ENCODE measurements at places on chromosomes 6 and 20.

DNA sequence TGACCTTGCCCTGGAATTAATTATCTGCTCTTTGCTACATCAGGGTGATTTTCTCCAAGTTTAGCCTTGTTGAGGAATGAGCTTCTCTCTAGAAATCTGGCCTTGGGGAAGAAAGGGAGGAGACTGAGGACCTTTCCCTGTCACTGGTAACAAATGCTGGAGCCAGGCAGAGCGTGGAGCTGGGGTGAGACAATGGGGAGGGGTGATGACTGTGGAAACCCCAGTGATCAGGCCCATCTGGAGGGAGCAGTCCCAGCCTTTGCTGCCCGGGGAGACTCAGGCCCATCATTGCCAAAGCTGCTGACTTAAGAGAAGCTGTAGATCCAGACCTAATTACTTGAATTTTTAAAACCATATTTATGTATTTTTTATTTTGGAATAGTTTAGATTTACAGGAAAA is 31.3 kb downstream of the BCAS4 start:
- DNase-seq: no peak

- DNase-seq: no peak
These were observed 12.7 kb downstream of the SAYSD1 start for GRCh38 chr6:39102071-39102820.

- DNase-seq: no peak
These were observed 65.2 kb upstream of the TXNDC5 start for GRCh38 chr6:7975764-7976146.

DNA sequence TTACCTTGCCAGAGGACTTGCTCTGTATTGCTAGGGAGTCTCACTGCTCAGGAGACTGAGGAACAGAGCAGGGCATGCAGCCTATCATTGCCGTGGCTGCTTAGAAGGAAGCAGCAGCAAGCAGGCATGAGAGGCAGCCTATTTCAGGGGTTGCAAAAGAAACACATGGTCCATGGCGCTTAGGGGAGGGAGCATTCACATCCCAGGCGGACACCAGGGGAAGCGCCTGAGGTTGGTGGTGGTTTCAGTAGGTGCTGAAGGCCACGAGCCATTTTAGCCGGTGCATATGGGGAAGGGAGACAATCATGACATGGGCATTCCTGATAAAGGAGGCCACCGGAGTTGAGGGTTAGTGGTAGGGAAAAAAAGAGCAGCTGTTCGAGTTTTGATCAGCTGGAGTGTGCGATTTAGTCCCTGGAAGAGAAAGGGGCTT is 20.9 kb downstream of the FARS2 start:
- no peak for DNase-seq

GRCh38 chr6:107132330-107132954 is 17.1 kb upstream of the BEND3 start:
- no peak for DNase-seq

DNA sequence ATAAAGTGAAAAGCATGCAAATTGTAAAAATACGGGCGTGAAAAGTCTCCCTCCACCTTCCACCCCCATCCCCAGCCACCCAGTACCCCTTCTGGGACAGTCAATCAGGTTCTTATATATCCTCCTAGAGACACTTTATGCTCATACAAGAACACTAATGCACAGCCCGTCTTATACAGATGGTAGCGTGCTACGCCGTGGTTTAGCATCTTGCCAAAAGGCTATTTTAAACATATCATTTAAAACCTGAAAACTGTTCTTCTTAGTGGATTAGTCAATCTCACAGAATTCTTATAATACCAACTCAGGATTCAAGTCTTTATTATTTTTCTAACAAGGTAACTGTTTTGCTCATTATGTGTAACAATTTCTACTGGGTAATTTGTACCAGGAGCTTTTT is 57.2 kb upstream of the MRPS10 start:
- no peak for DNase-seq

- DNase-seq: no peak
These were observed 80.6 kb downstream of the ADGB start for GRCh38 chr6:146679386-146679785.

- no peak for DNase-seq
These were observed 16.6 kb upstream of the CEP85L start for GRCh38 chr6:118667988-118668387.

DNA sequence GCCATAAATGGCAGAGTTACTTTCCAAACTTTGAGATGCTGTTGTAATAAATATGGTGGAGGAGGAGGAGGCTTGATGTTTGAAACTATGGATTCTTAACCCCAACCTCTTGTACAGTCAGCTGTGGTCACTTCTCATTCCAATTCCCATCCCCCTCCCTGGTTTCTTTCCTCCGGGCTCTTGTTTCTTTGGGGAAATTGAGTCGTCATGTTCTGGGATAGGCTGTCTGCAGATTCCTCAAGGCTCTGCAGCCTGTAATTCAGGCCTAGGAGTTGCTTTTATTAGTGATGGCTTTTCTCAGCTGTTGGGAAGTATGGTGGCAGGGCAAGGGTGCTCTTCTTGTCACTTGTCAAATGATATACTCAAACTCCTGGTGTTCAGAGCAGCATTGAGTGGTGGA is 2.6 kb downstream of the PTK7 start:
- no peak for DNase-seq

DNA sequence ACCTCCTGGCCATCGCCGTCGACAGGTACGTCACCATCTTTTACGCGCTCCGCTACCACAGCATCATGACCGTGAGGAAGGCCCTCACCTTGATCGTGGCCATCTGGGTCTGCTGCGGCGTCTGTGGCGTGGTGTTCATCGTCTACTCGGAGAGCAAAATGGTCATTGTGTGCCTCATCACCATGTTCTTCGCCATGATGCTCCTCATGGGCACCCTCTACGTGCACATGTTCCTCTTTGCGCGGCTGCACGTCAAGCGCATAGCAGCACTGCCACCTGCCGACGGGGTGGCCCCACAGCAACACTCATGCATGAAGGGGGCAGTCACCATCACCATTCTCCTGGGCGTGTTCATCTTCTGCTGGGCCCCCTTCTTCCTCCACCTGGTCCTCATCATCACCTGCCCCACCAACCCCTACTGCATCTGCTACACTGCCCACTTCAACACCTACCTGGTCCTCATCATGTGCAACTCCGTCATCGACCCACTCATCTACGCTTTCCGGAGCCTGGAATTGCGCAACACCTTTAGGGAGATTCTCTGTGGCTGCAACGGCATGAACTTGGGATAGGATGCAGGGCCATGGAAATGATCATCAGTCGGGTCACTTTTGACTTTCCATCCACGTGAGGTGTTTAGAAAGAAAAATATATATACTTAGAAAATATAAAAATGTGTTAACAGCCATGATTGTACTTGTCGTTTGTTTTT is 868 bp downstream of the MC3R start:
- DNase-seq: no peak

GRCh38 chr20:58568483-58569240 is 53.5 kb upstream of the APCDD1L start:
- DNase-seq: no peak

- no peak for DNase-seq
These were observed 124.0 kb downstream of the LAMA2 start for GRCh38 chr6:129006724-129007514.

DNA sequence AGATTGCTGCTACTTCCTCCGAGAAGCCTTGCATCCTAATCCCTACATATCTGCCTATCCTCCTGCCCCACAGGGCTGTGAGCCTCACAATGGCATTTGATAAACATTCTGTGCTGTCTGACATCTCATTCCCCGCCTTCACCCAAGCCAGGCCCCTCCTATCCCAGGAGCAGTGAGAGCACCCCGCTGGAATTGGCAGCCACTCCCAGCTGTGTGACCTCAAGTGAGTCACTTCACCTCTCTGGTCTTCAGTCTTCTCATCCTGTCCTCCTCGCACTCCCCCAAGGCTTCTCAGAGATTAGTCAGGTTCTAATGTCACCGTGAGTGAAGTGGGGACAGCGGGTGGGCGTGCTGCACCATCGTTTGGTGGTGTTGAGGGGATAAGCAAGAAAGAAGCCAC is 81.7 kb downstream of the CDH22 start:
- no peak for DNase-seq

- peak; percentile 37 for DNase-seq
These were observed 21.9 kb downstream of the NCOA7 start for GRCh38 chr6:125812394-125813292.

GRCh38 chr6:82259389-82259788 is 11.8 kb upstream of the IBTK start:
- no peak for DNase-seq

DNA sequence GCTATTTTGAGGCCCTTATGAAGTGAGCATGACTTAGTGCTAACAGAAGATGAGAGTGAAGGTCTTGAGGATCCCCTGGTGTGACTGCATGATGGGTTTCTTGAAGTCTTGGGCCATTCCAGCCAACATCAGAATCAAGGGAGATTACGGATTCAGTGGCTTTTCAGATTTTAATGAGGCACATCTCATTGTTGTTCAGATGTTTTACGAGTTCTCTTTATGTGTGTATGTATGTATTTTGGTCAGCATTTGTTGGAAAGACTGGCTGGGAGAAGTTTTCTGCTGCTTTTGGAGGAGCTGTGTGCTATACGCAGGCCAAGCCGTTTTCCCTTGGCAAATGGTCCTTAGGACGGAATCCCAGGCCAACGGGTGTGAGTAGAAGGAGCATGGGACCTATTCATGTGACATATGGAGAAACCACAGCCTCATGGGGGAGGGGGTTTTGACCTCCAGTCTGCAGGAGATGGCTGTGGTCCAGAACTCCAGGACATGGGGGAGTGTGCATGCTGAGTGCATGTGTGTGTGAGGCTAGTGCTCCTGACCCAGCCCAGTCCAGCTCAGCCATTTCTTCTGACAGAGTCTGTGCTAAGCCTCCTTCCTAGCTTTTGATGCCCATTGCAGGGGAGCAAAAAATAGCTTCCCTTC is 35.3 kb downstream of the CHMP4B start:
- no peak for DNase-seq

DNA sequence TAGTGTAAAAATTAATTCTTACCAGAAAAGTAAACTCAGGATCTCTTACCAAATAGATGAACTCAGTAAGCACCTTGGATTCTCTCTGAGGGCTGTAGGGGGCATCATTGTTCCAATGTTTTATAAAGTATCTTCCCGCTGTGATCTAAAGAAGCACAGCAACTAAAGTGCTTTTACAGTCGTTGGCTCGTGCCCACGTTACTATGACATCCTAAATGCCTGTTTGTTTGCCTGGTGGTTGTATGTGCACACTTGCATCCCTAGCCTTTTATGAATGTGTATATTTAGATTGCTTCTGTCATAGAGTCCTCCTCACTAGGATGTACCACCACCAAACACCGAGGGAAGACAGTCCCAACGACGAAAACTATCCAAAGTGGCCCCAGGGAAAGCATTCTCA is 34.5 kb downstream of the SLX4IP start:
- peak; percentile 86 for DNase-seq

DNA sequence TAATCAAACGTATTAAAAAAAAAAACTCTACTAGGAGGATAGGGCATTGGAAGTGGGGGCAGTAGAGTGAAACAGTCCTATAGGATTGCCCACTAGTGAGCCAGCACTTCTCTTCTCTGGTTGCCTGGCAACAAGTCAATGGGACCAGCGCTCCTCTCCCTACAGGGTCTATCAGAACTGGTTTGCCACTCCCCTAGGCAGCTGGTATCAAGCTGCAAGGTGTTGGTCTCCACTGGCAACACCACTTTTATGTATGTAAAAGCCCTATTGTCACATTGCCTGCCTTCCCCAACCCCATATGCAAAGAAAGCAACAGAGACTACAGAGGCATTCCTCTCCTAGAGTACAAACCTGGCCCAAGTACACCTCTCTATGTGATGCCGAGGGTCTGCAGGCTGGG is 166.9 kb upstream of the MCHR2 start:
- DNase-seq: no peak

DNA sequence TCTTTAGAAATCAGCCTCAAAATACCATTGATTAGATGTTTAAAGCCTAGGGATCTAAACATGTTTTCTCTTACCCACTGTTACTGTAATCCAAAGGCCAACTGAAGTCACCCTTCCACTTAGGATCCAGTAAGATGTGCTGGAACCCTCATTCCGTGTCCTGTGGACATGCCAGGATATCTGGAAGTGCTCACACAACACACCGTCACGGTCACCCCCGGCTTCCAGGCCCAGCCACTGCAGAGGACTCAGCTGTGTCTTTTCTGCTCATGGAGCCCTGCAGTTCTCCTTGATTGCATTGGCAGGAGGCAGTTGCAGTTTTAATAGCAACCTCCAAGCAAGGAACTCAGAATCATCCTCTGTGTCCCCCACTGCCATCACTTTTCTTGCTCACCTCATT is 93.3 kb downstream of the CAP2 start:
- no peak for DNase-seq

GRCh38 chr20:31708736-31709534 is 13.7 kb downstream of the BCL2L1 start:
- peak; percentile 70 for DNase-seq

GRCh38 chr6:163773646-163774045 is 359.1 kb downstream of the QKI start:
- no peak for DNase-seq

- DNase-seq: no peak
These were observed 563.0 kb upstream of the AGPAT4 start for GRCh38 chr6:161836643-161837448.

- DNase-seq: no peak
These were observed 57.1 kb downstream of the MAP3K4 start for GRCh38 chr6:161048641-161049040.

DNA sequence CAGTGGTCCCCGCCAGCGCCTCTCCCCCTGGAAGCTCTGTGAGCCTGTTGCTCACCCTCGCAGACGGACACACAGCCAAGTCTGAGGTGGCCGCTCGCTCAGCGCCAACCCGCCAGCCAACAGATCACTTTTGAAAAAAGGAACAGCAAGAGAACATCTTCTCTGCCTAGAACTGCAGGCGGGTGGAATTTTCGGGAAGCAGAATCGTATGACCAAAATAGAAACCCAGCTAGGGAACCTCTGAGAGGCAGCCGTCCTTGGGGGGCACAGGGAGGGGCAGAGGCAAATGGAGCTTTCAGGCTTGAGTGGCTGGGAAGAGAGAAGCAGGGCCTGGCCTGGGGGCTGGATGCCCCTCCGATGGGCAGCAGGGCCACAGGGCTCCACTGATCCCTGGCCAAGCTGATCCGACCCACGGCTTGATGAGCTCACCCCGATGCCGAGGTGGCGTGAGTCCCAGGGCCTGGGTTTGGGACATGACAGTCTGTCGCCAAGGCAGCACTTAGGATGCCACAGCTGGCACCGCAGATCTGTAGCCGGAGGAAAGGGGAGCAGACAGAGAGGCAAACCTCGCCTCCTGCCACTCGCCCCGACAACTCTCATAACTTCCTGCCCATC is 9.8 kb downstream of the NFATC2 start:
- DNase-seq: no peak

- DNase-seq: no peak
These were observed 10.5 kb downstream of the KDM1B start for GRCh38 chr6:18165751-18166150.

All from hematopoietic multipotent progenitor cell treated with erythropoietin and hydrocortisone succinate and interleukin-3 and kit ligand, for 17 days (in vitro differentiated cells).